T-helper 17 cell (primary cell): ENCODE measurements at places on chromosomes 3 and 15.

GRCh38 chr3:60497902-60498301 is 753.4 kb downstream of the FHIT start:
- H3K27me3 ChIP-seq = no peaks in the 10 kb centered on the region
- H3K27ac ChIP-seq = no peak overlapping the region

GRCh38 chr3:69218079-69218478 is 95.7 kb upstream of the LMOD3 start:
- no peak overlapping the region for H3K27ac ChIP-seq
- DNase-seq = no peak
- peaks cover 4% of the 10 kb centered on the region for H3K27me3 ChIP-seq
- peaks cover 3% of the 10 kb centered on the region for H3K4me1 ChIP-seq
- peaks cover 3% of the 10 kb centered on the region for H3K36me3 ChIP-seq

GRCh38 chr3:20140881-20141280 is 45.1 kb downstream of the SGO1 start:
- no peak overlapping the region for H3K4me3 ChIP-seq
- H3K36me3 ChIP-seq = peaks cover 16% of the 10 kb centered on the region
- H3K27ac ChIP-seq = peak overlapping the region; percentile 45
- H3K27me3 ChIP-seq = no peaks in the 10 kb centered on the region
- no peak for DNase-seq

- H3K4me1 ChIP-seq = peaks cover 30% of the 10 kb centered on the region
- peaks cover 2% of the 10 kb centered on the region for H3K36me3 ChIP-seq
- no peak for DNase-seq
- no peak overlapping the region for H3K27ac ChIP-seq
- no peak overlapping the region for H3K4me3 ChIP-seq
- H3K27me3 ChIP-seq = no peaks in the 10 kb centered on the region
Measured at GRCh38 chr3:141878817-141879216, 2.4 kb downstream of the ATP1B3 start.

GRCh38 chr15:70505936-70506912 is 257.1 kb downstream of the UACA start:
- peaks cover 32% of the 10 kb centered on the region for H3K4me1 ChIP-seq
- no peak overlapping the region for H3K4me3 ChIP-seq
- H3K27ac ChIP-seq = no peak overlapping the region
- H3K36me3 ChIP-seq = no peaks in the 10 kb centered on the region

- H3K36me3 ChIP-seq = peaks cover 8% of the 10 kb centered on the region
- no peak overlapping the region for H3K4me3 ChIP-seq
- DNase-seq = no peak
- H3K27me3 ChIP-seq = no peaks in the 10 kb centered on the region
Measured at GRCh38 chr15:69225355-69226022, 65.1 kb downstream of the GLCE start.

DNA sequence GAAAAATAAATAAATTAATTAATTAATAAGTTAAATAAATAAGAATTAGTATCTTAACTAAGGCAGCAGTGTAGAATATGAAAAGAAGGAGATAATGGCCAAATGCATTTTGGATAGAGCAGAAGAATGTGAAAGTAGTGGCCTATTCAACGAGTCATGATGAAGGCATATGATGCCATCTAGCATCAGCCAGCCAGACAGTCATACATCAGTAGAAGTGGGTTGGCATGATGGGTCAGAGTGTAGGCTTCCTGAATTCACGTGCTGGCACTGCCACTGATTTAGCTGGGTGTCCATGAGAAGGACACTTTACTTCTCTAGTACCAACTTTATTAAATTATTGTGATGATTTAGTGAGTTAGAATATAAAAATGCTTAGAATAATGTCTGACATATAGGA is 256.1 kb upstream of the ARPP21 start:
- no peaks in the 10 kb centered on the region for H3K36me3 ChIP-seq
- H3K27me3 ChIP-seq = no peaks in the 10 kb centered on the region
- no peak overlapping the region for H3K4me3 ChIP-seq
- no peak overlapping the region for H3K27ac ChIP-seq
- DNase-seq = no peak
- H3K4me1 ChIP-seq = no peaks in the 10 kb centered on the region

- no peak overlapping the region for H3K4me3 ChIP-seq
- H3K27me3 ChIP-seq = no peaks in the 10 kb centered on the region
- no peak overlapping the region for H3K27ac ChIP-seq
- no peaks in the 10 kb centered on the region for H3K36me3 ChIP-seq
- no peaks in the 10 kb centered on the region for H3K4me1 ChIP-seq
Measured at GRCh38 chr3:162436826-162437225, 940.2 kb downstream of the OTOL1 start.

DNA sequence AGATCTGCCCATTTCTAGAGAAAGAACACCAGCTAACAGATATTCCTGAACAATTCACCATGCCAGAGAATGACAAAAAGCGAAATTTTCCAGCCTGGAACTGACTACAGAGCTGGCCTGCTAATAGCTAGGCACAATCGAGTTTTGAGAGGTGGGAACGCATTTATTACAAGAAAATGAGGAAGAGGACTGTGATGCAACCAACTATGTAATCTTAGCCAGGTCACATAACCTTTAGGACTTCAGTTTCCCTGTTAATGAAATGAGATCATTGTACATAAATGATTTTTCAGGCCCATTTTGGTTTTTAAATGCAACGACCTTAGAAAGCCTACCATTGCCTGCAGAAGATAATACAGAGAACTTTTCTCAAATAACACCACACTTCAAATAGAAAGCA is 72.1 kb upstream of the SETMAR start:
- no peak overlapping the region for H3K27ac ChIP-seq
- no peak overlapping the region for H3K4me3 ChIP-seq
- H3K27me3 ChIP-seq = no peaks in the 10 kb centered on the region
- H3K4me1 ChIP-seq = no peaks in the 10 kb centered on the region
- no peaks in the 10 kb centered on the region for H3K36me3 ChIP-seq
- no peak for DNase-seq

GRCh38 chr3:23826382-23827064 is 20.8 kb downstream of the UBE2E1 start:
- no peak overlapping the region for H3K4me3 ChIP-seq
- H3K27me3 ChIP-seq = no peaks in the 10 kb centered on the region
- DNase-seq = no peak
- H3K4me1 ChIP-seq = peaks cover 48% of the 10 kb centered on the region
- H3K36me3 ChIP-seq = peaks cover 3% of the 10 kb centered on the region

DNA sequence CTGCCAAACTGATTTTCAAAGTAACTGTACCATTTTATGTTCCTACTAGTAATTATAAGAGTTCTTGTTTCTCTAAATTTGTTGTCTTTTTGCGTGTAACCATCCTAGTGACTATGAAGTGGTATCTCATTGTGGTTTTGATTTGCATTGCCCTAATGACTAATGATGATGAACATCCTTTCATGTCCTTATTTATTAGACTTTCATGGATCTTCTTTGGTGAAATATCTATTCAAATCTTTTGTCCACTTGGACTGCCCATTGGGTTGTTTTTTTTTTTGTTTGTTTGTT is 3.6 kb downstream of the OXSR1 start:
- H3K27me3 ChIP-seq = no peaks in the 10 kb centered on the region
- H3K27ac ChIP-seq = peak overlapping the region; percentile 62
- H3K4me3 ChIP-seq = no peak overlapping the region
- DNase-seq = no peak
- H3K36me3 ChIP-seq = no peaks in the 10 kb centered on the region

DNA sequence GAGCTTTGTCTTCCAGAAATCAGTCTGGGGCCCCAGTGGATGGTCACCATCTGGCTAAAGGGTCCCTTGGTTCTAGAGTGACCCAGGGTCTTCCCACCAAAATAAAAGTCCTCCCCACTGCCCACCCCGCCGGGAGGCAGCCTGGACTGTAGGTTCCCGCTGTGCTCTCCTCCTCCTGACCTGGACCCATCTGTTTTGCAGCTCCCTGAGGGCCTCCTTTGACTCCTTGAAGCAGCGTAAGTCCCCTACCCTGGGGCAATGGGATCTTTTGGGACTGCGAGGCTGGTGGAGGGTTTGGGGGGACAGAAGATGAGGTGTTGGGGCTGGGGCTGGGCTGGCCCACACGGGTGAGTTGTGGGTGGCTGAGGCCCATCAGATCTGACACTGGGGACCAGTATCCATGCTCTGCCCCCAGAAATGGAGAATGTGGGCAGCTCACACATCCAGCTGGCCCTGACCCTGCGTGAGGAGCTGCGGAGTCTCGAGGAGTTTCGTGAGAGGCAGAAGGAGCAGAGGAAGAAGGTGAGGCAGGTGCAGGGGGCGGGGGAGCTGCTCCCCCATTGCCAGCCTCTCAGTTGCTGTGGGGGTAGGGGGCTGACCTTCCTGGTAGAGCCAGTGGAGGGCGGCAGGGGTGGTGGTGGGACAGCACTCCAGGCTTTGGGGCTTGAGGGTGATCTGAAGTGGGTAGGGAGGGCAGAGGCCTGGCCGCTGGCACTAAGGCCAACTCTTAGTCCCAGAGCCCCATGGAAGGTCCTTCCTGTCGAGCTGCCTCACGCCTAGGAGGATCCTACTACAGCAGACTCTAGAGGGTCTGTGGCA is 30.4 kb downstream of the PSTPIP1 start:
- peak overlapping the region; percentile 21 for H3K27ac ChIP-seq
- no peak for DNase-seq
- H3K4me1 ChIP-seq = peaks cover 38% of the 10 kb centered on the region
- H3K4me3 ChIP-seq = no peak overlapping the region
- peaks cover 2% of the 10 kb centered on the region for H3K36me3 ChIP-seq

GRCh38 chr3:119579366-119580066 is at the start of gene ADPRH:
ADPRH (plus strand) TSS chr3:119579492; CDS start chr3:119582170, 2,678 bp downstream.
- H3K27me3 ChIP-seq = no peaks in the 10 kb centered on the region
- H3K4me1 ChIP-seq = peaks cover 16% of the 10 kb centered on the region
- DNase-seq = peak; percentile 48
- H3K36me3 ChIP-seq = peaks cover 3% of the 10 kb centered on the region
- peak within 1 kb of the TSS; percentile 96 for H3K27ac ChIP-seq

GRCh38 chr15:29952225-29952624 is 130.0 kb upstream of the TJP1 start:
- no peak overlapping the region for H3K27ac ChIP-seq
- H3K4me1 ChIP-seq = no peaks in the 10 kb centered on the region
- no peaks in the 10 kb centered on the region for H3K36me3 ChIP-seq
- no peak for DNase-seq
- no peak overlapping the region for H3K4me3 ChIP-seq
- H3K27me3 ChIP-seq = no peaks in the 10 kb centered on the region

- peaks cover 37% of the 10 kb centered on the region for H3K4me1 ChIP-seq
Measured at GRCh38 chr3:23916152-23916885, 471 bp downstream of the NKIRAS1 start.

GRCh38 chr3:179391906-179392305 is 44.4 kb downstream of the MFN1 start:
- no peak for DNase-seq
- no peaks in the 10 kb centered on the region for H3K4me1 ChIP-seq
- no peak overlapping the region for H3K4me3 ChIP-seq
- H3K27ac ChIP-seq = no peak overlapping the region

DNA sequence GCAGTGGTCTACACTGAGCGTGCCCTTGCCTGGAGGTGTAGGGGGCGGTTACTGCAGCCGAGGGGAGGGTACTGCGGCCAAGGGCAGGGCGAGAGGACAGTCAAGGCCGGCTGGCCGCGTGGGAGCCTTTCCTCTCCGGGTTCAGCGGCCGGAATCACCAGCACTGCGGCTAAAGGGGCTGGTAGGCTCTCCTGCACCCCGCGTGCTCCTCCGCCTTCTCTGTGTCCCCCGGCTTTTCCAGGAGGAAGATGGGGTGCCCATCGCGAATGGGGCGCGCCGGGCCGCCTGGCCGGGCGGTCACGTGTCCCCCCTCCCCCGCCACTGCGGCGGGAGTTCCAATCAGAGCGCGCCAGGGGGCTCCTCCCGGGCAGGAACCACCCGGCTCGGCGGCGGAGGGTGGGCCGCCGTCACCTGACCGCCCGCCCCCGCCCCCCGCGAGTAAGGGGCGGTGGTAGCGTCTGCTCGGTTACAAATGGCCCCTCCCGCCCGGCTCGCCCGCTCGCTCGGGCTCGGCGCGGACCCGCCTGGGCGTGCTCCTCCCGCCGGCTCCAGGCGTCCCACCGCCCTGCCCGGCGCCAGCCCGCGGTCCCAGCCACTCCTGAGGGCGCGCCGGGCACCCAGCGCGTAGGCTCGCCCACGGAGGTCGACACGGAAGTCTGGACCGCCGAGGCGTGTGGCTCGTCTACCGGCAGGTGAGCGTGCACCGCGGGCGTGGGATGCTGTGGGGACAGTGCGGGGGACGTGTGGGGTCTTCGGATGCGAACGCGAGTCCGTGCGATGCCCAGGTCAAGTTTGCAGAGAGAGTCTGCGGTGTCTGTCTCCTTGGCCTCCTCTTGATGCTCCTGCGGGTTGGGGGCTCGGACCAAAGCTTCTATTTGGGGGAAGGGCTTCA is 242.6 kb upstream of the TOPAZ1 start:
- H3K4me3 ChIP-seq = peak overlapping the region; percentile 88
- peaks cover 83% of the 10 kb centered on the region for H3K27me3 ChIP-seq
- H3K4me1 ChIP-seq = peaks cover 32% of the 10 kb centered on the region
- no peak overlapping the region for H3K27ac ChIP-seq
- no peak for DNase-seq
- H3K36me3 ChIP-seq = peaks cover 2% of the 10 kb centered on the region

DNA sequence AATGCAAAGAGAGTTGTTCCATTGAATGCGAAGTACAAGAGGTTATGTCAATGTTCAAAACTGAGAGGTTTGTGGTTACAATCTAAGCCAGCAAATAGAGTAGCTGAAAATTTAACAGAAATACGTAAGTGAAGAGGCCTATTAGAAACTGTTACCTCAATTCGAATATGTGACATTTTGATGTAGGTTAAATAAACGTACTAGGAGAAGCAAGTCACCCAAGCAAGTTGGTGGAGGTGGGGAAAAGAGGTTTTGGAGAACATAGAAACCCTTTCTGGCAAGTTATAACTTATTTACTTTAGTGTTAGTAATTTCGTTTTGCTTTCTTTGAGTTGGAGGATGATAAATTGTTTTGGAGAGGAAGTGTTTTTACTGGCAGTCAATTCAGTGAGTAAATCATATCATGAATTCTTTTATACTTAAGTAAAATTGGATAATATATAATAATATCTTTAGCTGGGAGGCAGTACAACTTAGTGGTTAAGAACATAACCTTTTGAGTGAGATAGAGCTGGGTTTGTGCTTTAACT is 91.2 kb upstream of the NAALADL2 start:
- H3K4me3 ChIP-seq = no peak overlapping the region
- H3K27ac ChIP-seq = no peak overlapping the region
- H3K27me3 ChIP-seq = no peaks in the 10 kb centered on the region
- H3K4me1 ChIP-seq = no peaks in the 10 kb centered on the region

- H3K36me3 ChIP-seq = no peaks in the 10 kb centered on the region
- H3K27ac ChIP-seq = no peak overlapping the region
- H3K4me3 ChIP-seq = no peak overlapping the region
- no peaks in the 10 kb centered on the region for H3K27me3 ChIP-seq
- DNase-seq = no peak
Measured at GRCh38 chr3:27093771-27094170, 275.4 kb downstream of the NEK10 start.

DNA sequence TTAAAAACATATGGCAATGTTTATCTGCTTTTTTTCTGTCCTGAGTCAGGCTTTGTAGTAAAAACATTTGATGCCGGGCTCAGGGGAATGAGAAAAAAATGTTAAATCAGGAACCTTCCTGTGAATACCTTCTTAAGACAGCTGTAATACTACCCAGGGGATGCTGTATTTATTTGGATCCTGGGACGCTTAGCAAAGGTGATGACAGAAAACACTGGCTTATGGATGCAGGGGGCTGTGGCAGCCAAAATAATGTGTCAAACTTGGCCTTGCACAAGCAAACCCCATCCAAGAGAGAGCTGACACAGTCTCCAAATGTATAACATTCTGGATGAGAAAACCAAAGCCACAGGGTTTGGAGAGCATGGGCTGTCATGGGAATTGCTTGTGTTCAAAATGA is 438.2 kb upstream of the PROK2 start:
- H3K4me1 ChIP-seq = no peaks in the 10 kb centered on the region
- H3K27ac ChIP-seq = no peak overlapping the region
- no peak for DNase-seq
- no peaks in the 10 kb centered on the region for H3K27me3 ChIP-seq

GRCh38 chr15:101723171-101723873 is 951 bp downstream of the TARS3 start:
- H3K4me3 ChIP-seq = peak overlapping the region; percentile 90
- H3K36me3 ChIP-seq = peaks cover 10% of the 10 kb centered on the region
- peak; percentile 14 for DNase-seq
- H3K27ac ChIP-seq = no peak overlapping the region
